Hepatic stellate cell (primary cell): ENCODE measurements at places on chromosomes 5 and 9.

- DNase-seq = peak; percentile 67
These were observed at the start of gene UAP1L1 for GRCh38 chr9:137077010-137077747. Gene UAP1L1, plus strand, starts transcription at chr9:137077517. Its CDS starts 16 bp downstream, at chr9:137077533.

GRCh38 chr9:95406121-95406520, 88.6 kb upstream of the FANCC start:
- DNase-seq = no peak

GRCh38 chr9:18761742-18762300, 271.2 kb downstream of the SAXO1 start:
- DNase-seq = no peak

- DNase-seq = peak; percentile 48
These were observed 114.1 kb downstream of the SYK start for GRCh38 chr9:90915693-90916092.

DNA sequence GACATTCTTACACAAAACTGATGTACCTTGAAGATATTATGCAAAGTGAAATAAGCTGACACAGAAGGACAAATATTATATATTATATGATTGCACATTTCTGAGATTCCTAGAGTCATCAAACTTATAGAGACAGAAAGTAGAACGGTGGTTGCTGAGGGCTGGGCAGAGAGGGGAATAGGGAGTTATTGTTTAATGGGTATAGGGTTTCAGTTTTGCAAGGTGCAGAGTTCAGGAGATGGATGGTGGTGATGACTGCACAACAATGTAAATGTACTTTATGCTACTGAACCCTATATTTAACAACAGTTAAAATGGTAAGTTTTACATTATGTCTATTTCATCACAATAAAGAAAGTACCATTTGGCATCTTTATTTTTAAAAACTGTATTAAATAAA, 315.8 kb upstream of the POU5F2 start:
- no peak for DNase-seq

- no peak for DNase-seq
These were observed 132.1 kb downstream of the KDM4C start for GRCh38 chr9:6889868-6890267.

GRCh38 chr9:2704504-2704903, 12.8 kb upstream of the KCNV2 start:
- DNase-seq = no peak

DNA sequence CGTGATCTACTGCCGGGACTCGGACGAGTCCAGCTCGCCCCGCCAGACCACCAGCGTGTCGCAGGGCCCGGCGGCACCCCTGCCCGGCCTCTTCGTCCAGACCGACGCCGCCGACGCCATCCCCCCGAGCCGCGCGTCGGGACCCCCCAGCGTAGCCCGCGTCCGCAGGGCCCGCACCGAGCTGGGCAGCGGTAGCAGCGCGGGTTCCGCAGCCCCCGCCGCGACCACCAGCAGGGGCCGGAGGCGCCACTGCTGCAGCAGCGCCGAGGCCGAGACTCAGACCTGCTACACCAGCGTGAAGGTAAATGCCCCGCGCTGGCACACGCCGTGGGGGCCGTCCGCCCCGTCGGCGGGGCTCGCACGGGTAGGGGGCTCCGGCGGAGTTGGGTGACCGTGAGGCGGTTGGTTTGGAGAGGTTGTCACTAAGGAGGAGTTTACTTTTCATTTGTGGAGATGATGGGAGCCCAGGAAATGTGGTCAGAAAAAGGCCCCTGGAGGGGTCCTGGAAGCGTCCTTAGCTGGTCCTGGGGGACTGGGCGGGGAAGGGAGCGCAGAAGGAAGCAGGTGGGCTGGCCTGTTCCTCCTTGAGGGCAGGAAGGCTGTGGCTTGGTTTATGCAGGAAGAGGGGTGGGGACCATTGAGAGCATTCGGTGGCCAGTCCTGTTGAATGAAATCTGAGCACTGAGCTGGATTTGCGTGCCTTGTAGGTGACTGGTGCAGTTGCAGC, 647 bp downstream of the PDE8B start:
- no peak for DNase-seq

DNA sequence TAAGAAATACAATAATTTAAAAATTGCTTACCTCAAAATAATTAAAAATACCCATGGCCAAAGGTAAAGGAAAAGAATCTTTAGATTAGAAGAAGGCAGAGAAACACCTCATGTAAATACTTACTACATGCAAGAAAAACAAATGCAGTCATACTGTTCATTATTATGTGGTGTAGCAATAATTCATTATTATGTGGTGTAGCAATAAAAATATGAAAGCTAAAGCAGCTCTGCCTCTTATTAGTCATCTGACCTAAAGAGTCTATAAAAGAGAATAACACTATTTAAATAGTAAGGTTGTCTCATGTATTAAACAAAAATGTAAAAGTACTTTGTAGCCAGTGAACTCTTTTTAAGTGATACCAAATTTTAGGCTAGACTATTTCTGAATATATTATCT, 6.6 kb downstream of the DTWD2 start:
- no peak for DNase-seq

DNA sequence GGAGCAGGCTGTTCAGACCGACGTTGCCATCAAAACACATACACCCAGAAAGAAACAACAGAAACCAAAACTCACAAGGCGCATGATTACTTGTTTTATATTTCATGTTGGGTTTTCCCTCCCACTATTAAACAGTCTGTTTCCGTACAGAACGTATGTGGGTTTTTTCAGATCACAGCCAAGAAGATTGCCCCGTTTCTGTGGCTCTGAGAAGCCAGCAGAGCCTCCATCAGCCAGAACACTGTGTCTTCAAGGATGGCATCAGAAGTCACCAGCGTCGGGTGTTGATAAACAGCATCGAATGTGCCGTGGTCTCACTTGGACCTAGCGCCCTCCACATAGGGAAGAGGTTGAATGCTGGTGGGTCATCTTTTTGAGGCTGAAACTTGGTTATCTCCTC, 42.8 kb downstream of the FAM78A start:
- DNase-seq = no peak

DNA sequence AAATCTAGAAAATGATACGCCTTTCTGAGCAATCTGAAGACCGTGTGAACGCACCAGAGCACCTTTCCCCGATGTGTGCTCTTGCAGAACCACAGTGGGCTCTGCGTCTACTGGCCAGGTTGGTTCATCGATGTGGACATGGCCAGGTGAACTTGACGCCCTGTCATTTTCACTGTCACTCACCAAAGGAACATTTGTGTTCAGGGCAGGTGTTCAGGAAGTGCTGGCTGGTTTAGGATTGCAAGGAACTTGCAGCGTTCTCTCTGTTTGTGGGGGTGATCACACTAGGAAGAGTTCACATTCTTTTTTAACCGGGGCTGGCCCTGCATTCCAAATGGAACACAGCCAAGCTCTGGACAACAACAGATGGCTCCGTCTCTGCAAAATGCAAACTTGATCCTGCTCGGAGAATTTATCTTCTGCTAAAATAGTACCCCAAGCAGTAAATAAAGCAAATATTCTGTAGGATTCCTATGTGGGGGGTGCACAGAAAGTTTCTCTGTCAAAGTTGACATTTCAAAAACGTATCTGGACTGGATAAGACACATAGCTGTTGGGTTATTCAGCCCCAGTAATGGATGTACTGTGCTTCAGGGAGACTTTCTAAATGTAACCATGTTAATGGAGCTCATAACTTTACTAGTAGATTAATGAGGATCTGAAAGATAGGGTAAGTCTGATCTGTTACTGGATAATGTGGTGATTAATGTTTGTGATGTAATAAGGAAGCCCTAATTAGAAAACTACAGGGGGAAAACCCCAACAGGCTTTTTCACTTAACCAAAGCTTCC, 45.7 kb upstream of the FANCC start:
- DNase-seq = no peak

DNA sequence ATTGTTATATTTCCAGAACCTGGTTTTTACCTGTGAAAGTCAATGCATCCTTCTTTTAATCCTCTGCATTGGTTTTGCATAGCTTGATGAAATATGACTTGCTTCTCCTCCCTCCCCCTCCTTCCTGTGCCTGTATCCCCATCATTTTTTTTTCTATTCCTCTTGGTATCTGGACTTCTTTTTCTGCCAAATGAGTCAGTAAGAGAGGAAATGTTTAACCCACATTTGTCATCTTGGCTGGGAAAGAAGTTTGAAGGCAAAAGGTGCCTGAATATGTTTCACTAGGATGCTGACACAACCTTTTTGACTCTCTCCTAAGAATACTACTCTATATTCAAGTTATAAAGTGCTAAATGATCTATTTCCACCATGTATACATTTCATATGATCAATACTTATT, 35.5 kb upstream of the CDKN2B start:
- peak; percentile 17 for DNase-seq

DNA sequence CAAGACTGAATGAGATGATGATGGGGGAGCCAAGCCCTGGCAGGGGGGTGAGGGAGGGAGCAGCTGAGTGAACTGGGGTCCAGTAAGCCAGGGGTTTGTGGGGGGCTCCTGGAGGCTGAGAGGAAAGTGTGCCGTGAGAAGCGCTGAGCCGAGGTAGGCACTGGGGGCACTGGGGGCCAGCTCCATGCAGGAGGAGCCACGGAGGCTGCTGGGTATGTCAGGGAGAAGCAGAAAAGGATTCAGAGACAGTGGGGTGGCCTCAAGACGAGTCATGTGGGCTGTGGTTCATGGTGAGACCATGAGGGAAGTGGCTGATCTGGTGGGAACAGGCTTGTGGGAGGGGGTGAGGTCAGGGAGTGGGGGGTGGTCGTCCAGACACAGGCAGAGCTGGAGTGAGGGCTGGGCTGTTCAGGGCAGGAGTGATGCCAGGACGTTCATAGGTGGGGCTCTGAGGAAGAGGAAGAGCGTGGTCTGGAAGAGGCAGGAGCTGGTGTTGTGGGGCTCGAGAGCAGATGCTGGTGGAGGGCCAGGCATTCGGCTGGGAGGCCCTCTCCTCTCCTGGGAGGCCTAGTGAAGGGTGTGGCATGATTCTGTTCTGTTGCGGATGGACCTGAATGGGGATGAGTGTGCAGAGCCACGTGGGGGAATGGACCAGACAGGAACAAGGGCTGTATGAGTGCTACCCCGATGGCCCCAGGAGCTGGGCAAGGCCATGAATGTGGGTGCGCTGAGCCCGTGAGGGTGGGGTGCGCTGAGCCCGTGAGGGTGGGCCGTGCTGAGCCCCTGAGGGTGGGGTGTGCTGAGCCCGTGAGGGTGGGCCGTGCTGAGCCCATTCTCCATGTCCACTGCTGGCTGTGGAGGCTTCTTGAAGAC, 92.7 kb upstream of the CACNA1B start:
- no peak for DNase-seq

- DNase-seq = no peak
These were observed 6.7 kb upstream of the NXNL2 start for GRCh38 chr9:88528080-88528790.

DNA sequence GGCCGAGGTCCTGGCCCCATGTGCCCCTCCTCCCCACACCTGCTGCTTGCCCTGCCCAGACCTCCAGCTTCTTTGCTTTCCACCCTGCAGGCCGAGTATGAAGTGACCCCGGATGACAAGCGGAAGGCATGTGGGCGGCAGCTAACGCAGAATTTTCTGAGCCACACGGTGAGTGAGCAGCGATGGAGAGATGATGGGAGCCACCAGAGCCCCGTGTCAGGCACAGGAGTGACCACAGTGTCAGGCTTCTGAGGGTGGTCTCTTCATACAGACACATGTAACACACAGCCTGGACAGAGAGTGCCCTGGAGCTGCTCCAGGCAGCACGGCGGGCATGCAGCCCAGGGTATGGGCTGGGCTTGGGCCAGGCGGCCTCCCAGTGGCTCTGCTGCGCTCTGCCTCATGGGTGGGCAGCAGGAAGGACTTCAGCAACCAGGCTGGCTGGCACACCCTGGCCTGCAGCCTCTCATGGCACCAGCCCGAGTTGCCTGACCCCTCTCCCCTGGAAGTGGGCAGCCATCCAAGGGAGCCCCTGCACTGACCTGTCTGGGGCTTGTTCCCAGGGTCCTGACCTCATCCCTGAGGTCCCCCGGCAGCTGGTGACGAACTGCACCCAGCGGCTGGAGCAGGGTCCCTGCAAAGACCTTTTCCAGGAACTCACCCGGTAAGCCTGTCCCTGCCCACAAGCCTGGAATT, 5.8 kb downstream of the GRK6 start:
- DNase-seq = no peak

- DNase-seq = no peak
These were observed 4.0 kb downstream of the PTGES2 start for GRCh38 chr9:128123451-128124080.

DNA sequence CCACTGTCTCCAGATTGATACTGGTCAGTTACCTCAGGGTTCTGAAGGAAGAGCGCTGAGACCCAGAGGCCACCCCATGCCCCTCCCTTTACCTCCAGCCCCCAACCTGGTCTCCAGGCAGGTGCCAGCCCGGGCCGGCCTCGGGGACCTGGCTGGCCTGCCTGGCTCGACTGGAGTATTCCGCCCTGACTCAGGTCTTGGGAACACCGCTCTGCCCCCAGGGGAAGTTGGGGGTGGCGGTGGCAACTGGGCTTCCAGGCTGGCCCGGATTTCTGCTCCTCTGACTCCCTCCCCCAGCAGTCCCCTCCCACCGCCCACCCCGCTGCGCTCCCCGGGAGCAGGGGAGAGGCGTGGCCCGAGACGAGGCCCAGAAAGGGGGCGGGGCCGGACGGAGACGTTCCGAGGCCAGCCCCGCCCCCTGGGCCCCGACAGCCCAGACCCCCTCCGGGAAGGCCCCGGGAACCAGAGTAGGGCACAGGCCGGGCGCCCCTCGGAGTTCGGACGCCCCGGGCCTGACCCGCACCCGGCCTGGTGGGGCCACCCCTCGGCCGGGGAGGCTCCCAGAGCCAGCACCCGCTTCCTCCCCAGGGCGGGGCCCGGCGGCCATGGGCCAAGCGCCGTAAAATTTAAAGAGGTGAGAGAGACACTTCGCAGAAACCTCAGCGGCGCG, 82.5 kb upstream of the ZBTB43 start:
- DNase-seq = no peak

GRCh38 chr5:141032626-141033025, 18.5 kb upstream of the PCDHB1 start:
- DNase-seq = no peak

DNA sequence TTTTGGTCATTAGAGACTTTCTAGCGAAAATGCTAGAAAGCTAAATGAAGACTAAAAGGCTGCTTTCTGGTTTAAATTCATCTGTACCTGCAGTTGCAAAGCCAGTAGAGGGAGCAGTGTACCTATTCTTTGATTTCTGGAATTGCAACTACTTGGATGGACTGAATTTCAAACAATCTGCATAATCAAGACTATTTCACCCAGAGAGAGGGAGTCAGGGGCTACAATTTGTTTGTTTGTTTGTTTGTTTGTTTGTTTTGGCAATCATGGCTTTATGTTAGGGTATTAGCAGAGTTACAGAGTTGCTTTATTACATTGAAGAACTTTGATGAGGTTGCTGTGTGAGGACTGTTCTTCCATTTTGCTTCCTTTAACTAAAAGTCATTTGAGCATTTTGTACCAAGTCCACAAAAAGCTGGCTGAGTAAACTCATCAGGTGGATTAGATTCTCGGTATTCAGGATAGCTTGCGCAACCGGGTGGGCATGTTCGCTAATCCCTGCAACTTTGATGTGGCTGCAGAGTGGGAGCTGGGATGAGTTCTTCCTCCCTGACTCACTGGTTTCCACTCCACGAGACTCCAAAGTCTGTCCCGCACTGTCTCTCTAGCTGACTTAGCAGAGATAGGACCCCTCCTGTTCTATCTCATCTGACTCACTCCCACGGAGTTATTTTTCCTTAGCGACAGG, 80.0 kb upstream of the TUT7 start:
- DNase-seq = peak; percentile 35

GRCh38 chr9:125137200-125137599, 6.1 kb downstream of the SCAI start:
- DNase-seq = peak; percentile 24

GRCh38 chr9:38066914-38067858, 1.8 kb downstream of the SHB start:
- no peak for DNase-seq
